ENCODE measurements at places on chromosomes 3 and 15.

- ATAC-seq: no peak
Measured at GRCh38 chr3:113216393-113216792, 5.0 kb downstream of the BOC start.

DNA sequence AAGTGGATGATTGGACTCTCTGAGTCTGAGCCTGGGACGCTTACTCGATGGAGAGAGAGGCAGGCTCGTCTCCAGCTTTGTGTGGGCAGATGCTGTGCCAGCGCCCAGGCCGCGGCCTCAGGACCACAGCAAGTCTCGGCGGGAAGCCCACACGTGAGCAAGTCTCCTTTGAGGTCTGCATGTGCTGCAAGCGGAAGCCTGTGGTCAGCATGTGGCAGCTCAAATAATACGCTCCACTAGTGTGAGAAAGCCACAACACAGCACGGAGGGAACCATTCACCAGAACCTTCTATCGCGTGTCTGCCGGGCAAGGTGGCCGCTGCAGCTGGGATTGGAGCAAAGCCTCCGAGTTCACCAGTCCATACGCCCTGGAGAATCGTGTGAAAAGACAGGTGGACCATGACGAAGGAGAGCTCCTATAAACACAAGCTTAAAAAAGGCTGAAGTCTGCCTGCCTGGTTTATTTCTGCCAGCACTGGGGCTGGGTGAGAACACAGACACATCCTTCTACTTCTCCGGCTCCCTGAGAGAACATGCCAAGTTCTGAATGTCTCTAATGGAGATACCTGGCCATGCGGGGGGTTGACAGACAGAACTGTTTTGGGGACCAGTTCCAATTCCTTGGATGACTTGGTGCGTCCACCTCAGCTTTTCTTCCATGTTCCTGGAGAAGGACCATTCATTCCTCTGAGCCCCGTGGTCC, 82.0 kb upstream of the LRIG1 start:
- ATAC-seq: peak; percentile 56

DNA sequence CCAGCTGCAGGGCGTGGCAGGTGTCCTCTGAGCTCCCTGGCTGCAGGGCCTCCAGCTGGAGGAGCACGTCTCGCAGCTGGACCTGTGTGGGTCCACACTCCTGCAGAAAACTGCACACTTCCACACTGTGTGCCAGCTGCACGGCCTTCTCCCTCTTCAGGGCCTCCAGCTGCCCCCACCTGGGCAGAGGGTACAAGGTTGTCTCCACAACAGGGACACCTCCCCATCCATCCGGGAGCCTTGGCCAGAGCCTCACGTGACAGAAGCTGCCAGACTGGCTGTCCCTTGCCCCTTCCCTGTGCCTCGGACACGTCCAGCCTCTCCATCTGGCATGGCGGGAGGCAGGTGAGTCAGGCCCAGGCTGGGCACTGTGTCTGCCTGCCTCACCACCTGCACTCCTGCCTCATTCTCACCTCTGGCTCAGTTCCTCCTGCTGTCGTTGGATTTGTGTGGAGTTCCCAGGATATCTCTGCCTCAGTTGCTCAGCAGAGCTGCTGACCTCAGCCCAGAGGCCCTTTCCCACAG, 14.5 kb downstream of the SPTBN5 start:
- no peak for ATAC-seq

GRCh38 chr3:36446276-36446675, 66.0 kb downstream of the STAC start:
- ATAC-seq: no peak

DNA sequence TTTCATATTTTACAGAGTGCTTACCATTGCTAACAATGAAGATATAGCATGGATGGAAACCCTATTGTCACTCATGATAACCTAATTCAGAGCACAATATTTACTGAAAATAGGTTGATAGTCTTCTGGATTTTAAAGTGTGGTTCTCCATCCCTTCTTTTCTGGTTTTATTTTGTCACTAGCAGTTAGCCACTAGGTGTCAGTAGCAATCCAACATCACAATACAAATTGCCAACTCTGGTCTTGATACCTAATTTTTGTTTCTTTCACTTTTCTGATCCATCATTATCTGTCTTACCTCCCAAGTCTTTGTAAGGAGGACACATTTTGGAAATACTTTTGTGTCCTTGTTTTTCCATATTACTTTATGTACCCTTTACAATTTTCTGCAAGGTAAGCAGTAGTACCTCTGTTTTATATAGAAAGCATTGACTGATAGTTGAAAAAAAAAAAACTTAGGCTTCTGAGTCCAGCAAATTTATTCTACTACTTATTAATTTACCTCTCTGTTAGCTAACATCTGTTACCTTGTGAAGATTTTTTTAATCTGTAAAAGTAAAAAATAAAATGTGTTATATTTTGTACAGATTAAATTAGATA, 28.3 kb upstream of the CRYBG3 start:
- ATAC-seq: peak; percentile 46

DNA sequence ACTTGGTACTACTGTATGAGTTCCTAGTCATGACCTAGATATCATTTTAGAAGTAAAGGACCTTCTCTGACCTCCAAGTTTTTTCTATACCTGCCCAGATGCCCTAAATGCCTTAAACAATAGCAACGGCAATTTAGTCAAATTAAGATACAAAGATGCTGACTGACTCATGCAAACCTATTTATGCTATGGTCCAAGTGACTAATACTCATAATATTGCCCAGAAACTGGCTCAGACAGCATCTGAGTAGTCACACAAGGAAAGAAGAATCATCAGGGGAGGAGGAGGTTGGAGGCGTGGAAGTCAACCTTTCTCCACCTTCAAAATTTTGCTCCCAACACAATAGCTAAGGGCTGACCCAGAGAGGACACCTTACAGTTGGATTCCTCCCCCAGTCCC, 6.8 kb downstream of the FYCO1 start:
- peak; percentile 74 for ATAC-seq

- ATAC-seq: no peak
Measured at GRCh38 chr3:144774897-144775296, 803.3 kb downstream of the DIPK2A start.

GRCh38 chr3:127102587-127102986, 90.3 kb upstream of the PRR23E start:
- no peak for ATAC-seq

All from activated T-helper 17 cell treated with anti-CD3 and anti-CD28 coated beads, Interleukin-2, amount 50 U/mL, for 72 hours (primary cell).